Activated T-cell treated with anti-CD3 and anti-CD28 coated beads, Interleukin-2, amount 50 U/mL, for 24 hours (primary cell): ENCODE measurements at places on chromosomes 7 and 10.

DNA sequence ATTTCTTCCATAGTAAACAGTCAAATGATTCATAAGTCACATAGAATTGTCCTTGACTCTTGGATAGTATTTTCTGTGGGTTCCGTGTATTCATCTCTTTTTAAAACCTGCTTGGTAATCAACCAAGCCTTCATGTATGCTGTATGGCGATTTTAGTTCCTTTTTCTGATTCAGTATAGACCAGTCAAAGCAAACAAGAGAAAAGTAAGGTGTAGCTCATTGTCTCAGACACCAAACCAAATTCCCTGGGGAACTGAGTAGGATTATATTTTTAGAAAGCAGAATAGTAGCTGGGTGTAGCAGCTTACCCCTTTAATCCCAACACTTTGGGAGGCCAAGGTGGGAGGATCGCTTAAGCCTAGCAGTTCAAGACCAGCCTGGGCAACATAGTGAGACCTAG lies 240.5 kb downstream of the BBS9 start:
- no peak for DNase-seq

DNA sequence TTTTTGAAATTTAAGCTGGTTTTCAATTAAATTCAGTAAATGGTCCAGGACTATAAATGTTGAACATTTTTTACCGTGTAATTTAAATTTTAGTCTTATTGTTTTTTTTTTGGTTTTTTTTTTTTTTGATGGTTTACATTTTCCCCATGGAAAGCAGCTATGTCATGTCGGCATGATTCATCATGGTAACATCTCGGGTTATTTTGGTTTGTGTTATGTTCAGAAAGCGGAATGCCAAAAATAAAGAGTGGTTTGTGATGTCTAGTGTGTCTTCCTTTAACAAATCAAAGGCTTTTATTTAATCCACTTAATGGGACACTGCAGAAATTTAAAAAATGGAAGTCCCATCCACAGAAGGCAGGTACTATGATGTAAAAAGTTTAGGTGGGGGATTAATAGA lies 58.5 kb downstream of the TRUB1 start:
- DNase-seq: no peak

- peak; percentile 37 for DNase-seq
Measured at GRCh38 chr7:7157177-7157886, 25.0 kb upstream of the C1GALT1 start.

- no peak for DNase-seq
Measured at GRCh38 chr10:7488418-7488829, 77.6 kb upstream of the SFMBT2 start.

DNA sequence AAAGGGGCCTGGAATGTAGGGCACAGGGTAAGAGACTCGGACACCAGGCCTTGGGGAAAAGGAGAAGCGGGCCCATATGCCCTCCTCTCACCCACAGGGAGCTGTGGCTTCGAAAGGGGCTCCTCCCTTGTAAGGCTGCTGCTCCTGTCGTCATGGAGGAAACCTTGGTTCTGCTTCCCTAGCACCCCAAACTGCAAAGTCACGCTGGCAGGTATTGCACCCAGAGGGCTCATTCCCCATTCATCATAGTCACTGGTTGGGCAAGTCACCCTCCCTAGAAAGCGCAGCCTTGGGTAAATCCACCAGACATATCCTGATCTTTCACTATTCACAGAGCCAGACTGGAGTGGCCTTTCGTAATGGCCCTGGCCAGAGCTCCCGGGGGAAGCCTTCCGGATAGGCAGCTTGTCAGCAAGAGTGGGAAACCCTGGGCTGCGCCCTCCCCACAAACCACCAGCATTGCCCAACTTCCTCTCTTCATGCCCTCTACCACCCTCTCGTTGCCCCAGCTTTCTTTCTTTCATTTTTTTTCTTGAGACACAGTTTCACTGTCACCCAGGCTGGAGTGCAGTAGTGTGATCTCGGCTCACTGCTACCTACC lies 121.0 kb downstream of the HIP1 start:
- DNase-seq: peak; percentile 55

DNA sequence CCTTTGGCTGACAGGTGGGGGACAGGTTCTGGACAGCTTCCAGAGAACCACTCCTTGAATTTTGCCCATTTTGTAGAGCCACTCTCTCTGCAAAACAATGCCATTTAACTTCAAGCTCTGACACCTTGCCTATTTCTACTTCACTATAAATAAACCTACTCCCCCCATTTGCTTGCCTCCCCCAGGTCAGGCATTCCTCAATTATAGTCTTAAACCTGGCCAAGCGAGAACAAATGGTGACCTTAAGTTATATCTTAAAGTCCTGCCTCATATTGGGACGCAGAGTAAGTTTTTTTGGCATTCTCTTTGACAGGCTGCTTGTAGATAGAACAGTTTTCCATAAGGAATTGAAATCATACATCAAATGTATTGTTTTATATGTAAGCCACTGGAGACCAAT lies 706.9 kb downstream of the LRMDA start:
- no peak for DNase-seq

DNA sequence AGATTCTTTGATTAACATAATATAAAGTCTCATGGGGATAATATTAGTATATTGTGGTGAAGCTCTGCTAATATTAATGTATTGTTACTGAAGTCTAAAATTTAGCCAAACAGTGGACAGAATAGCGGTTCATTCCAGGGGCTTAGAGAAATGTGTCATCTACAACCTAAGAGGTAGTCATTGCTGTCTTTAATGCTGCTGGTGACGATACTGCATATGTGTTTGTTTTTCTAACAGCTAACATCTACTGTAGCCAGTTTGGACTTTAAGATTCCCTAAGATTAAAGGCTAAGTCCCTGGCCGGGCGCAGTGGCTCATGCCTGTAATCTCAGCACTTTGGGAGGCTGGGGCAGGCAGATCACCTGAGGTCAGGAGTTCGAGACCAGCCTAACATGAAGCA lies 102.0 kb upstream of the SAMD8 start:
- DNase-seq: no peak

- DNase-seq: no peak
Measured at GRCh38 chr7:75596727-75597614, 104.9 kb downstream of the SPDYE5 start.

DNA sequence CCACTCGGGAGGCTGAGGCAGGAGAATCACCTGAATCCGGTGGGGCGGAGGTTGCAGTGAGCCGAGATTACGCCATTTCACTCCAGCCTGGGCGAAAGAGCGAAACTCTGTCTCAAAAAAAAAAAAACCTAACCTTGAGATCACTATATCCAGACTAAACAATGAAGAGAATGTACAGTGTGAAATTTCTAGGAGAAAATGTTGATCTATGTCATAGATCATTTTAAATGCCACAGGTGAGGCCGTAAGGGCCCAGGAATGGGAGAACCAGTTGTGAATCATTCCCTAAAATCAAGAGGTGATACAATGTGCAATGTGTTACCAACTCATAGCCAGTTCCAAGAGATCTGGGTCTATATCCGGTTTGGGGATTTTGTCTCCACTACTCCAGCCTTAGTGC lies 158.0 kb downstream of the CACNB2 start:
- DNase-seq: no peak

DNA sequence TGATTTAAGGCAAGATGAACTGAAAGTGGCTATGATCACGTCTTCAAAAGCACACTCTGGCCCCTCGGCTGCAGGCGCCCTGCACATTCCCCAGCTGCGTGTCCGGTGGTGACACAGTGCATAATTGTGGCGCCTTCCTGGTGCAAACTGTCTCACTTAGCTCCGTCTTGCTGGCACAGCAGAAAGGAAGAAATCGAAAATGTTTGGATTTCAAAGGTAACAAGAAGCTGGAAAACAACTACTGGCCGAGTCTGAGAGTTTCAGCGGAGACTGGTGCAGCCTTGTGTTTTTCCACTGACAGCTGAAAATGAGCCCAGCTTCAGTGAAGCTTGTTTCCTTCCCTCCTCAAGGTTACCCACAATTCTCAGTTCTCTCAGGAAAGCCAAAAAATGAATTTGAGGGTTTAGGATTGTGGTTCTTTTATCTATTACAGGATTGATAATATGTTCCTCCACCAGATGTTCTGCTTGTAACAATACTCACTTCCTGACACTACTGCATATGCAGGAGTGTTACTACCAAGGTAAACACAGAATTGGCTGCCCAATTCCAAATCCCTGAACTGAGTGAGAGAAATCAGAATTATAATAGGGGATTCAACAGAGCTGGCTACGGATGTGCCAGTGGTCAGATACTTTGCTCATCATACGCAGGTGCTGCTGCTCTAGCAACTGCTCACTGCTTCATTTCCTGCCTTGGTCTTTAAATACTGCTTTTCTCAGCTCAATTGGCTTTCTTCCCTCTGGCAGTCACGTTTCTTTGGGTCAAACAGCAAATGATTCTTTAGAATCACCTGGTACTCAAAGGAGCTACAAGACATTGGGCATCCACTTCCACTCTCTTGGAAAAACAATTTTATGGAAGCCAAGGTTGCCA lies 63.7 kb downstream of the TRUB1 start:
- DNase-seq: no peak

DNA sequence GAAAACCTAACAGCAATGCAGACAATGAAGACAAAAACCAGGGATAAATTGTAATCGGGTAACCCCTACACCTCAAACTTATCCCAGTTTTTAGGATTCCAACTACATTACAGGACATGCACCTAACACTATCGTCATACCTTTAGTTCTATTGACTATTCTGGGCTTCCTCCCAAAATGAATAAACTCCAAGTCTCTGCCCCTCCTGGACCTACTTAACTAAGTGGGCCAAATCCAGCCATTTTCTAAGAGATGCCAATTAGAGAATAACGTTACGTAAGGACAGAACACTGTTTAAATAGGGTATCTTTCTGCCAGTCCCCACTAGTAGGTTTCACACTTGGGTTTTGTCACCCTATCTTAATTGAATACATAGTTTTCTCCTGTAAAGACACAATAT lies 253.1 kb upstream of the MKLN1 start:
- no peak for DNase-seq

DNA sequence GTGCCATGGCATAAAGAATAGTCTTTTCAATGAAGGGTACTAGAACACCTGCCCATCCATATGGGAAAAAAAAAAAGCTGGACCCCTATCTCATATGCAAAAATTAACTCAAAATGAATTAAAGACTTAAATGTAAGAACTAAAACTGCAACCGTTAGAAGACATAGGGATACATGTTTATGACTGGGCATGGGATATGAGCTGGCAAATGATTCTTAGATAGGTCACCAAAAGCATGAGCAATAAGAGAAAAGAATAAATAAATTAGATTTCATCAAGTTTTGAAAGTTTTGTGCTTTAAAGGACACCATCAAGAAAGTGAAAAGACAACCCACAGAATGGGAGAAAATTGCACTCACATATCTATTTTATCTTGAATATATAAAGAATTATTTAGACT lies 222.0 kb downstream of the ADK start:
- DNase-seq: no peak

DNA sequence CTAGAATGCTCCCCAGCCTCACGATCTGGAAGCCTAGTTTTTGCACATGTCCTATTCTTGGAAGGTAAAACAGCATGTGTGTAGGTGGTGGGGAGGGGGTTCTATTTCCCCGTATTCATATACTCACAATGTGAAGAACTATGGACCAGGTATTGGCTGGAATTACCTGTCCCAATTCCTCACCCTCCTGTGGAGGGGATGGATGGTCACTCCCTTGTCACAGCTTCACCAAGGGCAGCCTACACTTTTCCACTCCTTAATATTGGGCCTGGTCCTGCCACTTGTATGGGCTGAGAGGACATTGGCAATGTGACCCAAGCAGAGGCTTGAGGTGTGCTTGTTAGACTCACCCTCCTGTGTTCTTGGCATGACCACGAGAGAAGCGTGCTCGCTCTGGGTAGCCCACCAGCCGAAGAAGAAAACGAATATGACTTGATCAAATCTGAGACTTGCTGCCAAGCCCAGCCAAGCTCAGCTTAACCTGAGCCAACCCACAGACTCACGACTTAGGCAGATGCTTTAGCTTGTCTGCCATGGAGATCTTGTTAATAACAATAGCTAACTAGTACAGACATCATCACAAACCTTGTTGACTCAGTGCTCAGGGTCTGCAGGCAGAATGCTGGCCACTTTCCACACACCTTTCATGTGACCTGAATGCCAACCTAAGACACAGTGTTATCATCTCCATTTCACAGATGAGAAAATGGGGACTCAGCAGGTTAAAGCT lies 17.2 kb downstream of the ZNF488 start:
- DNase-seq: peak; percentile 5

DNA sequence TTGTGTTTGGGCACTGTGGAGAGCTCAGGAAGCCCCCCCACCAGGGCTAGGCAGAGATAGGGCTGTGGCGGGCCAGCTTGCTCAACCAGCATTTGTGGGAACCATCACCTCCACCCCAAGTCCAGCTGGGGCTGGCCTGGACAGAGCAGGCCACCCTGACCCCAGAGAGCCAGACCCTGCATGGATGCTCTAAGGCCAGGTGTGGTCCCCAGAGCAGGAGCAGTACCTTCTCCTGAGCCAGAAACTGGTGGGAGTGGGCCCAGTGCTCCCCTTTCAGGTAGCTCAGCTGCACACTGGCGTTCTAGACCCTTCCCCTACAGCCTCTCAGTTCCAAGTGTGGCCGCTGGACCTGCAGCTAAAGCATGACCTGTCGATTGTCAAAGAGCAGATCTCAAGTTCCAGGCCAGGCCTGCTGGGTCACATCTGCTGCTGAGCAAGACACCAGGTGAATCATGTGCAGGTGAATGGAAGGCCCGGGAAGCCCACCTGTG lies 57.2 kb downstream of the RASGEF1A start:
- peak; percentile 27 for DNase-seq

GRCh38 chr10:73979141-73979808 lies 18.6 kb upstream of the VCL start:
- no peak for DNase-seq

GRCh38 chr7:51376420-51377092 lies 59.9 kb upstream of the COBL start:
- DNase-seq: no peak

DNA sequence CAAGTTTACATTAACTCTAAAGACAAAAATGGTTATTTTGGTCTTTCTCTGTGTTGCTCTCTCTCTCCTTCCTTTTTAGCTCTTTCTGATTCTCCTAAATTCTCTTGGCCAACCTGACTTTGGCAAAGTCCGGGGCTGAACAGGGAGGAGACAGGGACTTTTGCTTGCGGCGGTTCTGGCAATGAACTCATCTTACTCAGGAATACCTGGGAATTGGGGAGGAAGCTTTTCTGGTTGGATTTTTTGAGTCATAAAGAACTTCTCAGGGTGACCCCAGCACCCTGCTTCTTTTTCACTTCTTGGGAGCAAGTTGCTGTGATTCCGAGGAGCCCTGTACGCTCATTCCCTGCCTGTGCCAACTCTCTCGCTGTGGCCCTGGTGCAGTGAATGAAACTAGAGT lies 16.0 kb downstream of the GATA3 start:
- DNase-seq: no peak

GRCh38 chr7:54799792-54800191 lies 40.8 kb upstream of the SEC61G start:
- no peak for DNase-seq

GRCh38 chr7:14836571-14837189 lies 65.9 kb downstream of the DGKB start:
- no peak for DNase-seq

DNA sequence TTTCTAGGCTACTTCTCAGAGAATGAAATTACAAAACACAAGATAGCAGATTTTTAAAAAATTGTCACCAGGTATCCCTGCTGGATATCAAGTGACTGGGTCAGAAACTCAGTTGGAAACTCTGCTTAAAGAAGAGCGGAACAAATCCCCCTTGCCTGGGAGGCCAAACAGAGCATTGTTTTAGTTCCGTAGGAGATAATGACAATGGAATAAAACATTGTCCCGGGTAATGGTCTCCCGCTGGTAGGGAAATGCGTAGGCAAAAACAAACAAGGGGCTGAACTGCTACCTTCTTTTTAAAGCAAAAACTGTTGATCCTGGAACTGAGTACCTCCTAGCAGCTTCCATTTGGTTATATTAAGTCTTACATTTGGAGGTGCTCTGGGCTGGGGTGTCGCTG lies 21.3 kb upstream of the VAX1 start:
- no peak for DNase-seq

GRCh38 chr7:135536150-135536549 lies 21.6 kb upstream of the NUP205 start:
- DNase-seq: no peak
